GM12891 (cell line): ENCODE measurements at places on chromosomes 2 and 18.
A peak's percentile ranks its signal among the peaks of the same experiment; 100 is the strongest.

DNA sequence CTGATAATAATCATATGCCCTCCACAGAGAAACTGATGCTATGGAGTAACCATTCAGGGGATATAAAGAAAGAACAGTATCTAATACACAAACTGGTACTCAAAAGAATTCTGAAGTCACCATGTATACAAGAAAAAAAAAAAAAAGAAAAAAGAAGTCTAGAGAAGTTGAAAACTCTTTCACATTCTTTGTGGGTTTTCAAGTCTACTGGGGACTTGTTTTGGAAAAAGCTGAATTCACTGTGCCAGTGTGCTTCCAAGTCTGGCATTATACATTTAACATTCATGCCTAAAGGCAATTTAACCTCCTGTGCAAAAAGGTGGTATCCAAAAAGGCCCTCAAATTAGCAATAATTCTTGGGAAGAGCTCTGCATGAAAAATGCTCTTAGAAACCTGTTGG lies 94.8 kb upstream of the ITGB6 start:
- DNase-seq: no peak

DNA sequence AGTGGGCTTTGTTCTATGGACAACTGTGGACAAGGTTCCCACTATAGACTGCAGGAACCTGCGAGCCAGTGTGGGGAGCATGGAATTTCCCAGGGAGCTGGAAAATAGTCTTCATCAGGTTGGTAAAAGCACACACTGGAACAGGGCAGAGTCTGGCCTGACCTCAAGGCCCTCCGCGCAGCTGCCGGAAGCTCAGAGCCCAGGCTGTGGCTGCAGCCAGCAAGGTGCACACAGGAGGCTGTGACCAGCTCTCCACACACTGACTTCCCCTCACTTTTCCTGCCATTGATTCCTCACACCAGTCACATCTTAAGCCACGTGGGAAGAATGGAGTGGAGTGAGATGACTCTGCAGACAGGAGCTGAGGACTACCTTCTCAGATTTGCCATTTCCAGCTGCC lies 19.1 kb downstream of the MAL start:
- no peak for DNase-seq

GRCh38 chr18:51196118-51196810 lies 1.2 kb downstream of the MEX3C start:
- no peak for DNase-seq

- peak; percentile 60 for DNase-seq
These were observed 680 bp downstream of the DTNB start for GRCh38 chr2:25672494-25673299.

DNA sequence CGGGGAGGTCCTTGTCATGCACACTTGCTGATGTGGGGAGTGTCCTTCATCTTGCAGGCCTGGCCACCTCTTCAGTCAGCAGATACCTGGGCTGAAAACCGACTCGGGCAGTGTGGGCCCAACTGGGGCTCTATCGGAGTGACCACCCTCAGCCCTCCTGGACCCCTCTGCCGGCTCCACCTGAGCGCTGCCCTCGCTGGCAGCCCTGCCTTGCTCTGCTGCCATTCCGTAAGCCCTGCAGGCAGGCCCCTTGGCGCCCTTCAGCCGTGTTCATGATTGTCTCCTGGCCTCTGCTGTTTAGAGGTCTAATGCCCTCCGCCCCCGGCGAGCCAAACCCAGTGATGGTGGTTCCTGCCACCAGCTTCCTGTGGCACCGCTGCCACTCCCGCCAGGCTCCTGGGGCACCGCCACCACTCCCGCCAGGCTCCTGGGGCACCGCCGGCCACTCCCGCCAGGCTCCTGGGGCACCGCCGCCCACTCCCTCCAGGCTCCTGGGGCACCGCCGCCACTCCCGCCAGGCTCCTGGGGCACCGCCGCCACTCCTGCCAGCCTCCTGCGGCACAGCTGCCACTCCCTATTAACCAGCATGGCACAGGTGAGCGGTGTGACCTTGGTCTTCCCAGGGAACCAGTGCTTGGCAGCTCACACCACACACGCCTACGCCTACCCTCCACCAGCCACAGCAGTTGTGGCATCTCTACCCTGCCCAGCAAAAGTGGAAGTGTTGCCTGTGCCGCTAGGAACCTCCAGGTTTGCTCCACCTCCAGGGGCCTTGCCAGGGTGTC lies 15.9 kb downstream of the CAPN10 start:
- no peak for DNase-seq

DNA sequence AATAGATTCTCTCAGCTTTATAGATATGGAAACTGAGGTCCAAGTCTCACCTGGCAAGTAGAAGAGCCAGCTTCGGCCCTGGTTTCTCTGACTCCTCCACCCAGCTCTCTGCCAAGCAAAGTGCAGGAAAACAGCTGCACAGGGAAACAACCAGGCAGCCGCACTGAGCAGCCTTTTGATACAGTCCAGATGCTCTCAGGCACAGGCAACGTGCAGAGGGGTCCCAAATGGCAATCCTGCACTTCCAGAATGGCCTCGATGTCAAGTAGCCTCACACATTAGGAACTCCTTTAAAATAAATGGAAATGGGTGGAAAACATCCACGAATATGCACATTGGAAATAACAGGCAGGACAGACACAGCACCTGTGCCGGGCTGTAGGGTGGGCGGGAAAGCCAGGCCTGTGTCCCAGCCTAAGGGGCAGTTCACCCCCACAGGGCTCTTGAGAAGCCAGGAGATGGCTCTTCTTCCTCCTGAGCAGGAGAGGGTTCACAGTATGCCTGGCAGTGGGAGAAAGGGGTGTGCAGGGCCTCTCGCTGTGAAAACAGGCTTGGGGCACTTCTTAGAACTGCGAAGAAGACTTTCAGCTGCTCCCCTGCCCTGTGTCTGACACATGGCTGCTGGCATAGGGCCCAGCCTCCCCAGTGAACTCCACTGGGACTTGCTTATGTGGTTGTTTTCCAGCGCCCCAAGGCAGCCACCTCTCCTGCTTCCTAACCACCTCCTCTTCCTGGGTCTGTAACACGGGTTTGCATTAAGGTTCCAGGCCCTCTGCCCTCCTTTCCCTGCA lies 63.9 kb upstream of the TUBA3E start:
- no peak for DNase-seq

GRCh38 chr2:140348826-140349225 lies 1568.6 kb upstream of the NXPH2 start:
- no peak for DNase-seq

- DNase-seq: no peak
These were observed 889 bp downstream of the ANKRD29 start for GRCh38 chr18:23661735-23662308.

- no peak for DNase-seq
These were observed 49.3 kb downstream of the CD8B2 start for GRCh38 chr2:106536490-106536889.

- DNase-seq: no peak
These were observed 16.9 kb upstream of the ZNF804A start for GRCh38 chr2:184581391-184581790.

DNA sequence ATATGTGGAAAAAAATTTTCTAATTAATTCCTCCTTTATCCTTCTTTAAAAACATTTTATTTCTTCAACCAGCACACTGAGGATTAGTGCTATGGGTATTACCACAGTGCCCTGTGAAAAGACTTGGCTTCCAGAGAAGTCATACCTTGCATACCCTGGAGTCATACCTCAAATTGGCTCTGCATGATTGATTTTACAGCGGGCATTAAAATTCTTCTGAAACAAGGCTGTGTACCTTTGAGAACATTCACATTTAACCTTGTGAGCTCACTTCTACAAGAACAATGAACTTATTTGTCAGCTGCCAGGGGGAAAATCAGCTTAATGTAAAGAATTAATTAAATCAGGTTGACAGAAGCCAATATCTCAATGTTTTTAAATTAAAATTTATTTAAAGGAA lies 44.6 kb downstream of the SLC35F5 start:
- DNase-seq: no peak

DNA sequence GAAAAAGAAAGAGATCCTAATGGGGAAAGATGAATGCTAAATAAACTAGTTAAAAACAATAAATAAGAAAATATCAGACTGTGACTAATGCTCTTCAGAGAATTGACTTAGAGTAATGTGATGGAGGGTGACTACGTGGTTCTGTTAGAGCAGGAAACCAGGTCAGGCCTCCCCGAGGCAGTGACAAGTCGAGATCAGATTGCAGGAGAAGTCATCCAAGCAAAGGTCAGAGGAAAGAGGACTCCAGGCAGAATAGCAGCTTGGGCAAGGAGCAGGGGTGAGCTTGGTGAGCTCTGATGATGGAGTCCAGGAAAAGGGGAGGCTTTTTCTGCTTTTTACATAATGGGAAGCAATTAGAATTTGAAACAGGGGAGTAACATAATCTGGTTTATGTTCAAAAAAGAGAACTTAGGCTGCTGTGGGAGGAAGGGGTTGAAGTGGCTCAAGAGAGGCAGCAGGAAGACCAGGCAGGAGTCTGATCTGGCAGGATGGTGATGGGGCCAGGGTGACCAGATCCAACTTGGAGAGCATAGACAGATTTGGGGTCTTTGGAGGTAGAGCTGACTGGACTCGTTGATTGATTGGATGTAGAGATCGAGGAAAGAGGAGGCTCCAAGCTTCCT lies 27.3 kb upstream of the ITGB6 start:
- no peak for DNase-seq

- DNase-seq: no peak
These were observed 245.7 kb downstream of the MTX2 start for GRCh38 chr2:176514805-176515500.

GRCh38 chr18:64707052-64707451 lies 558.2 kb upstream of the LINC00305 start:
- no peak for DNase-seq

GRCh38 chr18:79366177-79367094 lies 29.3 kb upstream of the NFATC1 start:
- no peak for DNase-seq

GRCh38 chr2:22282916-22283315 lies 1102.1 kb upstream of the KLHL29 start:
- DNase-seq: no peak

GRCh38 chr2:121284463-121285449 lies at the start of gene TFCP2L1:
Gene TFCP2L1, minus strand, starts transcription at chr2:121285202. Its CDS starts 93 bp downstream, at chr2:121285109.
- DNase-seq: peak; percentile 62

DNA sequence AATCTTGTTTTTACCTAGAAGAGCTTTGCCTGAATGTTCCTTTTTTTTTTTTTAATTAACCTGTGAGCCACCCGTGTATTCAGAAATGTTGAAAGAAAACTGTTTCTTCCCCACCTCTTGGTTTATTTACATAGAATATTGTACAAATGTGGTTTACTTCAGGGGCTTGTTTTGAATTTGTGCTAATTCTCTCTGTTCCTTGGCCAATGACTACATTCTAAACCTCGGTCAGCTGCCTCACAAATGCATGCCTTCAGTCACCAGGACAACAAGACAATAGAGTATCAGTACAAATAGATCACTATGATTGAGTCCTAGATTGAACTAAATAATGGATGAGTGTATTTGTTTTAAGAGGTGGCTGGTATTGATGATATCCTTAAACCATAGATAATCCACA lies 36.0 kb downstream of the AGFG1 start:
- no peak for DNase-seq

- DNase-seq: no peak
These were observed 2.4 kb upstream of the RIF1 start for GRCh38 chr2:151407281-151407680.

- DNase-seq: no peak
These were observed 4.3 kb downstream of the SIX3 start for GRCh38 chr2:44945676-44946371.

DNA sequence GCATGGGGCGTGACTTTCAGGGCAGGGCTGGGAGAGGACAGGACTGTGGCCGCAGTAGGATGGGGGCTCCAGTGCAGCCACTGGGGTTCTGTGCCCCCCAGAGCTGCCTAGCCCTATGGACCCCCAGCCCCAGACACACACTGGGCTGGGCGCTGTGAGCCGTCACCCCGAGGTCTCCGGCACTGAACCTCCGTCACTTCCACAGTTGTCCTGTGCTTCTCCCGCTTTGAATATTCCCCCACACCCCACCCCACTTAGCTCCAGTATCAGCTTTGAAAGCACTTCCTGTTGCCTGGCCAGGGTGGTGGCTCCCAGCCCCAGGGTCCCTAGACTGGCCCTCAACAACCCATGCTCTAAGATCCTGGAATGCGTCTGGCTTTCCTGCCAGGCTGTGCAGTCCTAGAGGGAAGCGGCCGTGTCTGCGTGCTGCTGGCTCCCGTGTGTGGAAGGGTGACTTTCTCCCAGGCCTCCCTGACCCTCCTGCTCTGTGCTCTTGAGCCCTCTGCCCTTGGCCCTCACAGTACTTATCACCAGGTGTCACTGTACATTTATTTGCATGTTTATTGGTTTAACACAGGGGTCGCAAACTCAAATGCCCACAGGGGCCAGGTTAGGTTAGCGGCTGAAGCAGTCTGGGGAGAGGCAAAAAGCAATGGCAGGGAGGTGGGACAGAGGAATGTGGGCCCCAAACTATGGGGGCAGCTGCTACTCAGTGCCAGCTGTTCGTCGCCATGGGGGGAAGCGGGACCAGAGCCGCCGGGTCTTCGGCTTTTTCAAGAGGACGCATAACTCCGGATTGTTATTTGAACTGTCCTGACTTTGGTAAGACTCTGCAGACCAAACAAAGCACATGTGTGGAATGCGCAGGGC lies 9.9 kb downstream of the OBSL1 start:
- no peak for DNase-seq

DNA sequence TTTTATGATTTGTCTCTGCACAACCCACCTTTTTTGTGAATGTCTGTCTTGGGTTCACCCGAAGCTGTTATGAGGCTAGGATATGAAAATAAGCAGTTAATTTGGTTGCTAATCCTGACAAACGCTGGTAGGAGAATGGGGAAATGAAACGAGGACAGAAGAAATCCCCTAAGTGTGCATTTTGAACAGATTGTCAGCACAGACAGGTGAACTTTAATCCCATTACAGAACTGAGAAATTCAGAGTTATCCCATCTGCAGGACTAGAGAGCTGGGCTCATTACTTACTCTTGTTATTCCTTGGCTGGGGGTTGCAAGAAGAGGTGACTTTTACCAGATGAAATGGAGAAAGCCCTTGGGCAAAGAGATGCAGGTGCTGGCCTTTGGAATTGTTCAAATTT lies 123.3 kb upstream of the NYAP2 start:
- no peak for DNase-seq

DNA sequence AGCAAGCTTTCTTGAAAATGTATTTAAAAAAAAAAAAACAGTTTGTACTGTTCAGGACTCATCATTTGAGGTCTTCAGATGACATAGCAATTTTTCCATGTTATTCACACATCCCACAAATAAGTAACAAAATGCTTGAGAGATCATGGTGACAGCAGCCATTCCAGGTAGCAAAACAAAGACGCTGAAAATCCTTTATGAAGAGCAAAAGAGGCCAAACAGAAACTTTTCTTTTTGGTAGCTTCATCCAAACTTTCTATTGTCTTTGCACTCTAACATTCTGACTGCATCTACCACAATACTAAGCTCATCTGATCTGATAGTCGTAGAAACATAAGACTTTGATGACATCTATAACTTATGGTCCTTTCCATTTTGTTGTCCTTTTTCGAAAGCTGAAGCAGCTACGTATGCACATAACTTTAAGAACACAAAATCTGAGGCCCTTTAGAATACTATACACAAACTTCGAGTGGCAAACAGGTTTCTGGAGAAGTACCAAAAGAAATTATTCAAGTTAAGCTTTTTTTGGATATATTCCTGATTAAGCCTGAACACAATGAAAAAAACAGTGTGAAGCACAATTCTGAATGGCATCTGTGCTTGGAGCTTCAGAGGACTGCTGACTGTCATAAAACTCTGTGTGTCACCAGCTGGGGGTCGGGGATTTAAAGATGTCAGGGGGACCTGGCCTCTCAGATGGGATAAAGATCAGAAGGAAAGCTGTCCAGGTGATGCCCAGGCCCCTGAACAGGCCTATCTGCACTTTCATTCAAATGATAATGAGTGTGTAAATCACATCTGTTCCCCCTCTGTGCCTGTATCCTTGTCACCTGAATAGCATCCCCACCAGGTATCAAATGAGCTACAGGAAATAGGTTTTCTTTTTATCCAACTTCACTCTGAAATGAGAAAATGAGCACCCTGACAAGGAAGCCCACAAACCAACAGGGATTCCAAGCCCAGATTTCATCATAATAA lies 75.8 kb downstream of the ZEB2 start:
- no peak for DNase-seq
